ENCODE measurements at places on chromosomes 4 and X.
A peak's percentile ranks its signal among the peaks of the same experiment; 100 is the strongest.

DNA sequence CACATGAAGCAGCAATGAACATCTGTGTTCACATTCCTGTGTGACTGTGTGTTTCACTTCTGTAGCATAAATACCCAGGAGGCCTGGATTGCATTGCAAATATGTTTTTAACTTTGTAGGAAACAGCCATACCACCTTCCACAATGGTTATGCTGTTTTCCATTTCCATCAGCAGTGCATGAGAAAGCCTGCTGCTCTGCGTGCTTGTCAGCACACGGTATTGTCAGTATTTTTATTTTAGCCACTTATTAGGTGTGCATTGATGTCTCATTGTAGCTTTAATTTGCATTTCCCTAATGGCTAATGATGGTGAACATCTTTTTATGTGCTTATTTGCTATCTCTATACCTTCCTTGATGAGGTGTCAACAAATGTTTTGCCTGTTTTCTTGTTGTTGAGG lies 355.9 kb downstream of the TRIML1 start:
- DNase-seq: no peak

DNA sequence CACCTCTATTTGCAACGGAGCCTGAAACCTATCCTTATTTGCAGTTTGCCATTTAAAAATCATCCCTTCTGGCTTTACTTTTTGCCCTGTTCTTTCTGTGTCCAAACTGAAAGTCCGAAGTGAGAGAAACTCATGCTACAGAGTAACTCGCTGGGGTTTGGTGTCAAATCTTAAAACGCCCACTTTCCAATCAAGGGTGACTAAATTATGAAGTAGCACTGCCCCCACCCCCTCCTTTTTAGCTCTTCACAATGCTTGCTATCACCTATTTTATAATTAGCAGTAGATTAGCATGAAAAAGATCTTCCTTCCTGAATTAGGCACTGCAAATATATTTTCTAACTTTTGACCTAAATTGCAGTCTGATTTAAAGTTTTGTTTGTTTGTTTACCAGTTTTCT lies 52.5 kb downstream of the VGLL1 start:
- peak; percentile 70 for DNase-seq

- no peak for DNase-seq
Observed at GRCh38 chr4:82050796-82051195, 323.0 kb downstream of the HNRNPD start.

DNA sequence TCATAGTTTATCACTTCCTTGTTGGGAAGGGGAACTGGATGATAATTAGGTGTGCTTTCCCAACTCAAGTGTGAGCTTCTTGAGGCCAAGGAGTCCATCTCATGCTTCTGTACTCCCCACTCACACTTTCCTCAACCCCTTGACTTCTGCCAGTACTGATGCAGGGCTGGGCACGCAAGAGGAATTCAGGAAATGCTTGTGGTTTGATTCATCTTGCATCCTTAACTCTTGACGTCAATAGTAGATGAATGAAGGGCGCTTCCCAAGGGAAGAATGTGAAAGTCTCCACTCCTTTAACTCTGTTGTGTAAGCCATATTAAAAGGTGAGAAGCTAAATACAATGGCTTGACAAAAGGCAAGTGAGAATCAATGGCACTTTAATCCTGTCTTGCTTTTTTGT lies 101.8 kb downstream of the AGTR2 start:
- DNase-seq: no peak

DNA sequence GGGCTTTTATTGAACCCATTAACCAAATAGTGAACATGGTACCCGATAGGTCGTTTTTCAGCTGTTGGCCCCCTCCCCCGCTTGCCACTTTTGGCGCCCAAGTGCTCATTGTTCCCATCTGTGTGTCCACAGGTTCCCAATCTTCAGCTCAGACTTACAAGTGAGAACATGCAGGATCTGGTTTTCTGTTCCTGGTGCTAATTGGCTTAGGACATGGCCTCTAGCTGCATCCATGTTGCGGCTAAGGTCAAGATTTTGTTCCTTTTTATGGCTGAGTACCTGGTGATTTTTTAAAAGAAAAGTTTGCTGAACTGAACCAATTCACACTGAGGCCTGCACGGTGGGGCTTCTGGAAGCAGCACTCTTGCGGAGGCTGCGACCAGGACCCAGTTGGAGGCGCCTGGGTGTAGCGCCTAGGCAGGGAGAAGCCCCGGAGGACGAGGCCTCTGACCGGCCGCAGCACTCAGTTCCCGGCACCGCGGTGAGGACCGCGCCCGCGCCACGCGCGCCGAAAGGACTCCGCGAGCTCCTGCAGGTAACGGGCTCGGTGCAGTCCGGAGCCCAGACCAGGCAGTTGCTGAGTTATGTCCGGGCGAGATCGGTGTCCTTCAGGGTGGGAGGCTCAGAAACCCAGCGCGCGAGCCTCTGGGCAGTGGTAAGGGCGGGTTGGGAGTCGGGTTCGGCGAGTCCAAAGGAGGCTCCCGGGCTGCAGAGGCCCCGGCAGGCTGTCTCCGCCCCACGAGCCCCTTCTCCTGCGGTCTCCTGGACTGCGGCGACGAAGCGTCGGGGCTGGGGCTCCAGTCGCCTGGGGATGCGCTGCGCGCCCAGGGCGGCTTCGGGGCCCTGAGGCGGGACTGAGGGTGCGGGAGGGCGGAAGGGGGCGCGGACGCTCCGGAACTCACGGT lies 15.8 kb upstream of the SLC25A4 start:
- DNase-seq: no peak

DNA sequence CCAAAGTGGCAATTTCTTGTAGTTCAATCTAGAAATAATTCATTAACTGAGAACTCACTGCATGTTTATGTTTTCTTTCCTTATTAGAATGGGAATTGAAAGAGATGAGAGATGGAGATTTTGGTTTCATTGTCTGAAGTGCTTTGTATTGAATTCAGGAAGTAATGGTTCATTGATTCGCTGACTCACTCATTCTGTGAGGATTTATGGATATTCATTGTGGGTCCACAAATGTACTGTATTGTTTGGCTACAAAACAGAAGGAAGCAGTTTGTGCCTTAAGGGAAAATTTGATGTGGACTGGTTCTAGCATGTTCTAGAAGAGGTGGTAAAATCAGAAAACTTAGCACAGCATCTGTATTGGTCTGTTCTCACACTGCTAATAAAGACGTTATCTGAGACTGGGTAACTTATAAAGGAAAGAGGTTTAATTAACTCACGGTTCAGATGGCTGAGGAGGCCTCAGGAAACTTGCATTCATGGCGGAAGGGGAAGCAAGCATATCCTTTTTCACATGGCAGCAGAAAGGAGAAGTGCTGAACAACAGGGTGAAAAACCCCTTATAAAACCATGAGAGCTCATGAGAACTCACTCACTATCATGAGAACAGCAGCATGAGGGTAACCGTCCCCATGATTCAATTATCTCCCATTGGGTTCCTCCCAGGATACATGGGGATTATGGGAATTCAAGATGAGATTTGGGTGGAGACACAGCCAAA lies 132.3 kb upstream of the VCX3A start:
- no peak for DNase-seq

DNA sequence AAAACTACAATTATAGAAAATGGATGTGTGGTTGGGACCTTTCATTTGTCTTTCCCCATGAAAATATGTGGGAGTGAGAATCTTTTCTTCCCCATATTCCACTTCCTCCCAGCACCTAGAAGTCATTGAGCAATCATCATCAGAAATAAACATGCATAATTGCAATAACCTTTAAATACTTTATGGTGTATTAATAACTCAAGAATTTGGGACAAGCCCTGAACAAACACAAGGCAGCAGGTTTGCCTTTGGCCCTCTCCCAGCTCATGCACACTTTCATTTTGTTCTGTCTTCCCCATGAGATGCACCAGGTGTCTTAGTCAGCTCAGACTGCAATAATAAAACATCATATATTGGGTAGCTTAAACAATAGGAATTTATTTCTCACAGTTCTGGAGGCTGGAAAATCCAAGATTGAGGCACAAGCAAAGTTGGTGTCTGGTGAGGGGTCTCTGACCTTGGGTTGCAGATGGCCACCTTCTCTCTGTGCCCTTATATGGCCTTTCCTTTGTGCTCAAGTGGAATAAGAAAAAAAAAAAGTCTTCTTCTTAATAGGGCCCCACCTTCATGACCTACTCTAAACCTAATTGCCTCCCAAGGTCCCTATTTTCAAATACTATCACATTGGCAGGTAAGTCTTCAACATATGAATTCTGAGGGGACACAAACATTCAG lies 34.7 kb upstream of the TMEM184C start:
- no peak for DNase-seq

- no peak for DNase-seq
Observed at GRCh38 chr4:21387683-21388082, 560.9 kb downstream of the KCNIP4 start.

- peak; percentile 83 for DNase-seq
Observed at GRCh38 chr4:81827577-81828202, 356.0 kb upstream of the RASGEF1B start.

- no peak for DNase-seq
Observed at GRCh38 chr4:185958094-185958747, 110.7 kb upstream of the TLR3 start.

DNA sequence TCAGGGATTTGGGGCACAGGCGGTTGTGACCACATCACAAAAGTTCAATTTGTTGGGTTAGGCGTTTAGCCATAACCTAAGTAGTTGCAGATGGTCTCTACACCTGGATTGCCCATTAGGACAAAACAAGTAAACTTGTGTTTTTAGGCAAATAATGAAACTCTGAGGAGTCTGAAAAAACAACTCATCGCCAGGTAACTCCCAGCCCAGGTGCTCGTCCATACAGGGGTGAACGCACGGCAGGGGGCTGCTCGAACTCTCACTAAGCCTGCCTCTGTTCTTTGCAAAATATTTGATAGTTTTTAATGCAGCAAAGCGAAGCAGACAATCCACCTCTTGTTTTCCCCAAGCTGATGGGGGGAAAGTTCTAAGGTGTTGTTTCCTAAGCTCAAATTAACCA lies 559 bp upstream of the RHOH start:
- no peak for DNase-seq

GRCh38 chrX:31523884-31524536 lies 452.2 kb upstream of the FTHL17 start:
- no peak for DNase-seq

GRCh38 chrX:24767557-24767956 lies 73.8 kb downstream of the POLA1 start:
- no peak for DNase-seq

- no peak for DNase-seq
Observed at GRCh38 chr4:20311856-20312255, 60.2 kb downstream of the SLIT2 start.

- no peak for DNase-seq
Observed at GRCh38 chr4:184189966-184190365, 27.7 kb downstream of the ENPP6 start.

DNA sequence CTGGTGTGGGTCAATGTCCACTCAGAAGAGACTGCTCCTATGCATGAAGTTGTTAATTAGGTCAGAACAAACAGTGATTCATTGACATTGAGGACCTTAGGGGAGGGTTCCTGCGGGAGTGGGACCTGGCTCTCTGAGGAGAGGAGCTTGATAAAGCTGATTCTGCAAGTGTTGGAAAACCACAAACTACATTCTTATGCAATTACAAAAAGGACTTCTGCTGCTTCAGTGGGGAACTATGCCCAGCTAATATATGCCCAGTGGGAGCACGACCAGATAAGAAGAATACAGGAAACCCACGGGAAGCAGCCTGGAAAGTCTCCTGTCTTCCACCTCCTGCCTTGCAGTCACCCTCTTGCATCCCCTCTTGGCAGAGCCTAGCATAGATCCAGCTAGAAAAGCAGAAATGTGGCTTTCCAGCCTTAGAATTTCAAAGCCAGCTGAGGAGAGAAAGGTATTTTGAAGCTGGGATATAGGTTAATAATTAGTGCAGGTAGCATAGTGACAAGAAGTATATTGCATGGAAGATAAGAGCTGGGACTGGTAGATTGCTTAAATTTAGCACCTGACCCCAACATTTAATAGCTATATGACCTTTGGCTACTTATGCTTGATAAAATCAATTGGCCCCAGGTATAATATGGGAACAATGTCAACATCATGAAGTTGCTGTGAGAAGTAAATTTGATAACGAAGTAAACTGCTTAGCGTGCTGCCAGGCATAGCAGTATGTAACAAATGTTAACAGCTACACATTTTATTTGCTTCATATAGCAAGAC lies 34.9 kb upstream of the UGT8 start:
- DNase-seq: no peak

- DNase-seq: no peak
Observed at GRCh38 chr4:5989236-5990225, 28.7 kb downstream of the C4orf50 start.

DNA sequence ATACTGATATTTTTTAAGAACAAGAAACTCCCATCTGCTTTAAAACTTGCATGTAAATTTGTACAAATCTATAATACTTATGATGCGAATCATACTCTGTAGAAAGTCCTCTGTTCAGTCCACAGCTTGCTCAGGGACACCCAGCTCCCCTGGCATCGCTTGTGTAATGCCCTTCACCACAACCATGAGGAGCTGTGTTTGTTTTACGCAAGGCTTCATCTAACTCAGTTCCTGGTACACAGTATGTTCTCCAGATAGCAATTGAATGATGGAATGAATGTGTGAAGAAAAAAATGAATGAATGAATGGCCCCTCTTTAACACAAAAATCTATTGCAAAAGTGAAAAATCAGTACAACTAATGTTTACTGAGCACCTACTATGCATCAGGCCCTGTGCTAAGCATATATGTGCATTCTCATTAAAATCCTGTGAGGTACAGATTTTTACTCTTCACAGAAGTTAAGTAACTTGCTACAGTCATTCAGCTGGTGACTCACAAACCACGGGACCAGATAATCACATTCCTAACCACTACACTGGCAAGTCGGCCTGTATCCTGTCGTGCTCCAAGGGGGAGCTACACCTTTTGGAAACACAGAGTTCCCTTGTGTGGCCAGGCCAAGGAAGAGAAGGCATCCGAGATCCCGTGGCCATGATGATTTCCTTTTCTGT lies 58.7 kb upstream of the KDR start:
- DNase-seq: no peak
